Stimulated activated CD4-positive, alpha-beta T cell treated with anti-CD3 and anti-CD28 coated beads, Interleukin-15, amount 100 ng/mL, for 1 hour (primary cell): ENCODE measurements at places on chromosomes 5 and 9.

DNA sequence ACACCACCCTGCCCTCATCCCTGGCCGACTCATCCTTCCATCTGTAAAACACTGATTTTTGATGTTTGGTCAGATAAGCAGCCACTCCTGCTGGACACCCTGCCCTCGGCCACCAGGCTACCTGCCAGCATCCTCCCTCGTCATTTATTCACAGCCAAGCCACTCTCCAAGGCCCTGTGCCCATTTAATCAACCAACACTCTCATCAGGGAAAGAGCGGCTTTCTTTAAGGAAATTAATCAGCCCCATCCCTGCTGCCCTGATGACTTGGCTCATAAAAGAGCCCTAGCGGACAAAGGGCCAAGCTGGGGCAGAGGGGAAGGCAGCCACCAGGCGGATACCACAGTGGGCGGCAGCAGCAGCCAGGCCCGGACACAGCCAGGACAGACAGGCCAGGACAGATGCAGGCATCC lies 52.4 kb downstream of the GOLM1 start:
- DNase-seq: no peak

DNA sequence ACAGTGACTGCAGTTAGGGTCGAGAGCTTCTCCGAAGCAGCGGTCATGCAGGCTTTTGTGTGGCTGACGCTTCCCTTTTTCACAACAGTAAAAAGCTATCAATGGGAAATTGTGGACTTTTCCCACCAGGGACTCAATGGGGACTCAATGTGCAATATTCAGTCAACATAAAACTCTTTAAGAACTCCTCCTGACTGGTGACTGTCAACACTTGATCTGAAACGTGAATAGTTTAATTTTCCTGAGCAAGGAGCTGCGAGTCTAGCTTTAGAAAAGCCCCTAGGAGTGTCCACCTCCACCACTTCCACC lies 28.7 kb downstream of the EXOC3 start:
- DNase-seq: no peak

- DNase-seq: no peak
Observed at GRCh38 chr9:70639853-70640814, 225.7 kb upstream of the KLF9 start.

- DNase-seq: no peak
Observed at GRCh38 chr9:36840898-36841536, 193.1 kb downstream of the PAX5 start.

DNA sequence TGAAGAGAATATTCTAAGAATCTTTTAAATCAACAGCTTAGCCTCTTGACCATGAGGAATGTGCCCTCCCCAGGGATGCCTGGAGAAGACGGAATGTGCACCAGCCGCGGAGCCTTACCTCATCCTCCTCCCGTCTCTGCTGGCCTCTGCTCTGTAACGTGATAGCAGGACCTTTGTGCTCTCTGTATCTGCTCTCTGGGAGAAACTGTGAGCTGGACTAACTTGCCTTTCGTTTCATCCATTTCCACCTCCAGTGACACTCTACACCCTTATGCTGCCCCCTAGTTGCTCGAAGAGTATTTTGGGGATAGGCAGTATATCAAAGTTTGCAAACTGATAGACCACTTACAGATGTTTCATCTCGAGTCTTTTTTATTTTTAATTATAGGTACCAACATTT lies 141.4 kb downstream of the NPR3 start:
- DNase-seq: no peak

DNA sequence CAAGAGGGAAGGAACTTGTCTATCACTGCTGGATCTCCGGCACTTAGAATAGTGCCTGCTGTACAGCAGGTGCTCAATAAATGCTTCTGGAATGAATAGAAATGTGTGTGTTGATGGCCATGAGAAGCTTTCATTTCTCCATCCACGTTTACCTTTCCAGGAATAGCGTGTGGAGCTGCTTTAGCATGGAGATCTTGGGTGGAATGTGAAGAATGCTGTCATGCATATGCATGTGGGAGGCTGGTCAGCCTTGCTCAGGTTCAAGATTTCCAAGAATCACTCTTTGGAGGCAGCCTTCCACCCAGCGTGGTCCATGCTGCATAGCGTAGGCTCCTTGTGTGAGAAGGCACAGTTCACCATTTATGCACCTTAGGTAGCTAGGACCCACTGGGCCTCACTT lies 19.2 kb downstream of the COL15A1 start:
- no peak for DNase-seq

DNA sequence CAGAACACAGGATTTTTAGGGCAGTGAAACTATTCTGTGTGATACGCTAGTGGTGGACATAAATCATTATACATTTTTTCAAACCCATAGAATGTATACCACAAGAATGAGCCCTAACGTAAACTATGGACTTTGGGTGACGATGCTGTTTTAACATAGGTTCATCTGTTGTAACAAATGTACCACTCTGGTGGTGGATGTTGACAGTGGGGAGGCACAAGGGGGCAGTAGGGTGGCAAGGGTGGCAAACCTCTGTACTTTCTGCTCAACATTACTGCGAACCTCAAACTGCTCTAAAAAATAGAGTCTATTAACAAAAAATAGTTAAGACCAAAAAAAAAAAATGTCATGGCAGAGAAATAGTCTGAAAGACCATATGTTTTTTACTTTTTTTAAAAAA lies 9.1 kb upstream of the MVB12B start:
- no peak for DNase-seq

DNA sequence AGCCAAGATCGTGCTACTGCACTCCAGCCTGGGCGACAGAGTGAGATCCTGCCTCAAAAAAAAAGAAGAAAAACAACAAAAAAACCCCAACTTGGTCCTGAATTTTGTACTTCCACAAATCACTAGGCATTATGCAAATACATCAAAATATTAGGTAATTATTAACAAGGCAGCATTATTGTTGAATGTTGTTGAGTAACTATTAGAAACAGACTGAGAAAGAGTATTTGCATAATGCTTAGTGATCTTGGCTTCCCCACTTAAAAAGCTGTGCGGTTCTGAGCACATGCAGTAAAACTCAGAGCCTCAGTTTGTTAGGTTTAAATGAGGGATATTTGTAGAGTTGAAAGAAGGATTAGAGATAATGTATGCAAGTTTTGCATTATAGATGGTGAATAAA lies 64.2 kb downstream of the SCAMP1 start:
- DNase-seq: no peak

GRCh38 chr9:131971482-131972074 lies 108.1 kb downstream of the MED27 start:
- DNase-seq: no peak

DNA sequence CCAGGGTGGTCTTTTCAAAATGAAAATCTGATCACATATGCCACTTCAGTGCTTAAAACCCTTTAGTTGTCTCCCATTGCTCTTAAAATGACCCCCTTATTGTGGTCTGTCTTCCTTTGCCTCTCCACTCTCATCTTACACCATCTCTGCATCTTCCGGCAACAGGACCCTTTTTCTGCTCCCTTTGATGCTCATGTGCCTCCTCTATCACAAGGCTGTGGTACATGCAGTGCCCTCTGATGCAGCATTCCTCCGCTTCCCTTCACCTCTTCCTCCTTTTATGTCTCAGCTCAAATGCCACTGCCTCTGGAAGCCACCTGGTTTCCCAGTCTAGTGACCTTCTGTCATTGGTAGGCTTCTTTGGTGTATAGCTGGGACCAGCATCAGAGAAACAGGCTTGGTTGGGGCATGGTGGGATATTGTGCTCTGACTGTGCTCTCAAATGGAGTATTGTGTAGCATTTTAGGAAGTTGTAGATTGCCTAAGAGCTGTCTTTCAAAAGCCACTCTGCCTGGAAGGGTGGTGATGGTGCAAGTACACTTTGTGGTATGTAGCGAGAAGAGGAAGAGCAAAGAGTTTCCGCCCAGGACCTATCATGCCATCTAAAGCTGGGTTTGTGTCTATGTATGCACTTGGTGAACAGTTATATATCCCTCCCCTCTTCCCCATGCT lies 28.1 kb downstream of the ARHGAP26 start:
- DNase-seq: no peak

DNA sequence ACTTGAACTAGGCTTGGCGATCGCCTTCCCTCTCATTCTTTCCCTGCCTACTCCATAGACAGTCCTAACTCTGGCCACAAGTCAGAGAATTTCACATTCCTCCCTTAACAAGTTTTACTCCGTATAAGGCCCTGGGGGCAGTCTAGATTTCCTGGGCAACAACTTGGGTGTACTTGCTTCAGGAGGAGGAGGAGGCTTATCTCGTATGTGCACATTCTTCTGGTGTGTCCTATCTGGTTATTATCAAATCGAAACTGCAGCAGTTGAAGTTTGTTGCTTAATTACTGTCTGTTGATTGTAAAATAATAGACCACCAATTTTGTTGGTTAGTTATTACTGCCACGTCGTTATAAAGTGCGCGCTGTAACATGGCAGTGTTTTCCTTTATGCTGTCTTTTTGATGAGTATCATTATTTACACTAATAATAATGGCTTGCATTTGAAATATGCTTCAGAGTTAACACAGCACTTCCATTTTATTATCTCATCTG lies 42.0 kb downstream of the PIP5K1B start:
- no peak for DNase-seq

DNA sequence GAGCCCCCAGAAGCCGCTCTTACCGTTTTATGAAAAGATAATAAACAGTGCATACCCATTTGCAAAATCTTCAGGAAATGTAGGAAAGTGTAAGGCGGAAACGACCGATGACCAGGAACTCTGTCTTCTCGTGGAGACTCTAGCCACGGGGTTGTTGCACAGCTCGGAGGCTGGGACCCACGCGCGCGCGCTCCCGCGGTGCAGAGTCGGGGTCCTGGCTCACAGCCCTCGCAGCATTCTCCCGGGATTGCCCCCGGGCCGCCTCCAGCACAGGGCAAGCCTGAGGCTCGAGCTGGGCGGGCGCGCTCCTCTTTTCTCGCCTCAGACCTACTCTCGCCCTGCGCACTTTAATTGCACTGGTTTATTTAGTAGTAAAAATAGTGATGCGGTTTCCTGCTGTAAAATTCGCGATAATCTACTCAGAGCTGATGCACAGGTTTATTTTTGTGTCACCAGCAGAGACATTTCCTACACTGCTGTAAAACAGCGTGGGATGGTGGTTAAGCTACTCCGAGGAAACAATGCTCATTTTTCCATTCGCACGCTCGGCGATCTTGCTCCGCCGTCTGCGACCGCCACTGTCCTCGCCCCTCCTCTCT lies 15.5 kb downstream of the TRIM7 start:
- DNase-seq: peak; percentile 33

- no peak for DNase-seq
Observed at GRCh38 chr5:88405783-88406182, 137.1 kb upstream of the TMEM161B start.

- no peak for DNase-seq
Observed at GRCh38 chr9:15935661-15936305, 382.9 kb downstream of the CCDC171 start.

GRCh38 chr9:114311571-114312512 lies 11.1 kb upstream of the ORM1 start:
- no peak for DNase-seq

DNA sequence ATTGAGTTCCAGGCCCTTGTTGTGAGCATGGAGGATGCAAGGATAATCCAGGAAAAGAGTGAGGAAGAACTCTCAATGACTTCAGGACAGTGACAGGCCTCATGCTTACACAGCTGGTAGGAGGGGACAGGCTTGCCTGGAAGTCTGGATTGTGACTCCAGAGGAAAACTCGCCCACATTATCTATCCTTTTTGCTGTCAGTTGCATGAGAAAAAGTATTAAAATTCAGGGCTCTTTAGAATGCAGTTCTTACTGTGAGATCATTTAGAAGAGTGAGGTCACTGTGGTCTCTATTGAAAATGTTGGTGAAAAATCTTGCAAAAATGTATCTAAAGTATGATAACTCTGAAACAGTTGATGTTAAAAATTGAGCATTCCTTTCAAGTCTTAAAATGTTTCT lies 30.5 kb downstream of the NTRK2 start:
- DNase-seq: no peak

DNA sequence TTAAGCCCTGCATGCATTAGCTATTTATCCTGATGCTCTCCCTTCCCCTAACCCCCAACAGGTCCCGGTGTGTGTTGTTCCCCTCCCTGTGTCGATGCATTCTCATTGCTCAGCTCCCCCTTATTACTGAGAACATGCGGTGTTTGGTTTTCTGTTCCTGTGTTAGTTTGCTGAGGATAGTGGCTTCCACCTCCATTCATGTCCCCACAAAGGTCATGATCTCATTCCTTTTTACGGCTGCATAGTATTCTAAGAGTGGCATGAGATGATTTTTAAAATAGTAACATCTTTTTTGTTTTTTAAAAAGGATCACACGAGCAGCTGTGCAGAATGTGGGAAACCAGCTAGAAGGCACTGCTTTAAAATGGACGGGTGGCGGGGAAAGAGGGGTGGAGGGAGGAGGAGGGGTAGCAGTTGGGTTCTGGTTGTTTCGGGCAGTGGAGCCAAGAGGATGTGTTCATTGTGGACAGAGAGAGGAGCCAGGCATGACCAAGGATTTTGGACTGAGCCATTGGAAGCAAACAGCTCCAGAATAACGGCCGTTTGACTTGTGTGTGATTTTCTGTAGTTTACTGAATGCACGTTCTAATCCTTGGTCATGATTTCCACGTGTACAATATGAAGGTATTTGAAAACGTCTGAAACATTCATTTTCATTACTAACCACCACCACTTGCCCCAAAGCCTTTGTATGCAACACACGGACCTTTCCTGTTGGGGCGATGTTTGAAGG lies 1.7 kb upstream of the TENT4A start:
- no peak for DNase-seq

GRCh38 chr9:114072184-114073140 lies 5.6 kb downstream of the AMBP start:
- no peak for DNase-seq

GRCh38 chr9:137613738-137614523 lies 4.9 kb upstream of the EHMT1 start:
- DNase-seq: no peak

DNA sequence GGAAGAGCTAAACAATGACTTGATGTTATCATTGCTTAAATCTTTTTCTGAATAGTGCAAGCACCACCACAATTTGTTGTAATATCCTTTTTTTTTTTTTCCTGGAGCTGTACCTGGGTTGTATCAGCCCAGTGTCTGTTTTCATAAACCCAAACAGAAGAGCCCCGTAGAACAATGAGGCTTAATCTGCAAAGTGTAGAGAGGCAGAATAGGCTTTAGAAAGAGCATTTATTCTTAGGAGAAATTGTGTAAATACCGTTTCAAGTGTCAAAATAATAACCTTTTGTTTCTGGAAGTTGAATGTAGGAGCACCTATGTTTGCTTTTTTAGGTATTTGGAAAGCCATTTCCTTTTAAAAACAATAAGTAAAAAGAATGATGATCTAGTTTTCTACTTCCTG lies 26.4 kb downstream of the RGS7BP start:
- no peak for DNase-seq

DNA sequence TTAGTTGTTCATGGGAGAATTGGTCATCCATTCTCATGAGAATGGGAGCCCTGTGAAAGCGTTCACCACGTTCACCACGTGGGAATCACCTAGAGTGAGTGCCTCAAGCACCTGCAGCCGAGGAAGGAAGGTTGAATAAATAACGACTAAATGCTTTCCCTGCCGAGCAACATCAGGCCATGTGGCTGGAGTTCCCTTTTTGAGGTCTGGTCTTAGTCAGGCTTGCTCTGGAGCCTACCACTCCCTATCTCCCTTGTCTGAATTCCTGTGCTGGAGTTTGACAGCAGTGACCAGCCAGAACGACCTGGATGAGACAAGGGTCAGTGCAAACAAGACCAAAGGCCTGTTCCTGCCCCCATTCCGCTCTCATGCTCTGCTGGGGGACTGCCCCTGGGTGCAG lies 28.5 kb downstream of the KCNMB1 start:
- no peak for DNase-seq

GRCh38 chr5:144017631-144018030 lies 152.8 kb downstream of the YIPF5 start:
- DNase-seq: no peak
